ENCODE measurements at places on chromosomes 4 and X. TPM values are rescaled to one million over a fixed set of nuclear protein-coding genes. Genes with fewer than 3 reads are reported as not detected.

Gene GPAT3
- total RNA-seq = 34.2 TPM

Gene PAGE5
- total RNA-seq = not detected

Gene C4orf36
- 2.0 TPM for total RNA-seq

Gene TRIM60
- not detected for total RNA-seq

Gene PCDH10
- 0.23 TPM for total RNA-seq

Gene SLC16A2
- total RNA-seq = 11.1 TPM

Gene HPGDS
- not detected for total RNA-seq

Gene PUDP
- total RNA-seq = 7.6 TPM

Gene KCND1
- total RNA-seq = 0.51 TPM

Gene GPRASP2
- 12.1 TPM for total RNA-seq

Gene SERPINA7
- total RNA-seq = not detected

Gene ASB12
- not detected for total RNA-seq

Gene GAGE13
- not detected for total RNA-seq

Gene ACSL1
- total RNA-seq = 22.9 TPM

Gene FRMPD3
- 0.04 TPM for total RNA-seq

Gene ARMCX4
- not detected for total RNA-seq

Gene EFHC2
- 0.29 TPM for total RNA-seq

Gene CSAG1
- total RNA-seq = not detected

Gene RASSF6
- 1.1 TPM for total RNA-seq

Gene ADH7
- total RNA-seq = not detected

Gene PRSS12
- 1.5 TPM for total RNA-seq

Gene MAML3
- total RNA-seq = 4.3 TPM

Gene SPATA18
- total RNA-seq = not detected

Gene RADX
- total RNA-seq = 0.18 TPM

Gene TLR6
- total RNA-seq = 1.2 TPM
